CD4-positive, alpha-beta T cell treated with Interleukin-4 for 4 hours (primary cell): ENCODE measurements at places on chromosomes 6 and 20.

GRCh38 chr6:146357578-146358430, 185.8 kb upstream of the RAB32 start:
- DNase-seq: peak; percentile 10

- no peak for DNase-seq
Observed at GRCh38 chr6:83125425-83125824, 58.0 kb downstream of the DOP1A start.

DNA sequence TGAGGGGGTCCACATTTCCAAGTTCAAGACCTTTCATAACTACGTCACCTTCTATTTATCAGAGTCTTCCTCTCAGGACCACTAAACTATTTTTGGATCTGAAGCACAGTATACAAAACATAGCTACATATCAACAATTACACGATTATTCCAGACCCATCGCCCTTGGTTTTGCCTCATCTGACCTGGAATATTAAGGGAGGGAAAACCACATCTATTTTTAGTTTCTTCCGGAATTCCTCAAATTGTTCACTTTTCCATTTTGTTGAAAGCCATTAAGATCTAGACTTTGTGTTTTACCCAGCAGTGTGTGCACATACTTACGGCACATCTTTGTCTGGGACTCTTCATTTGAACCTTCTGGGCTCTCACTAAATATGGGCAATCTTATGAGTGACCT, 12.0 kb upstream of the ADGRF5 start:
- no peak for DNase-seq

DNA sequence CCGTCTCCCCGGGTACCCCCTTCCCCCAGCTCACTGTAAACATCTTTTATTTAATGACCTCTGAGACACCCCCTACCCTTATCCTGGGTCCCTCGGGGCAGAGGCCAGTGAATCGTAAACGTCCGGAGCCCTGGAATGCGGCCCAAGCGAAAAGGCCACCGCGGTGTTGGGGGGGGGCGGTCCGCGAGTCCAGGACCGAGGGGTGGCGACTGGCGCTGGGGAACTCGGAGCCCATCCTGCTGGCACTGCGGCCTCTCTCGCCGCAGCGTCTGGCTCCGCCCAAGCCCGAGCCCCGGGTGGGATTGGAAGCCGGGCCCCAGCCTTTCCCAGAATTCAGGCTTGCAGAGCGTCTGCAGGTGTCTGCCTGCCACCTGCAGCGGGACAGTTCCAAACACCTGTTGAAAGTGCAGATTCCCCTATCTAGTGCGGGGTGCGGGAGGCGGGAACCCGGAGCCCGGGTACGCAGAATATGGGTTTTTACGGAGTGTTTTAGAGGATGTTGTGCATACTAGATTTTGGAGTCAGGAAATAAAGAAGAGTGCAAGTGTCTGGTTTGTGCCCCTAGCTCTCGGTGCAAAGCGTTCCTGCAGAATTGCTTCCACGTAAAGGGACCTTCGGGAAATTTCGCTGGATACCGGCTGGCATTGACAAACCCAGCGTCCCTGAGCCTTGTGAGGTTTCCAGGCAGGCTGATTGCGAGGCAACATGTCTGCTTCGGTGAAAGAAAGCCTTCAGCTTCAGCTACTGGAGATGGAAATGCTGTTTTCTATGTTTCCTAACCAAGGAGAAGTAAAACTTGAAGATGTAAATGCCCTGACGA, 800 bp downstream of the RWDD2A start:
- no peak for DNase-seq

DNA sequence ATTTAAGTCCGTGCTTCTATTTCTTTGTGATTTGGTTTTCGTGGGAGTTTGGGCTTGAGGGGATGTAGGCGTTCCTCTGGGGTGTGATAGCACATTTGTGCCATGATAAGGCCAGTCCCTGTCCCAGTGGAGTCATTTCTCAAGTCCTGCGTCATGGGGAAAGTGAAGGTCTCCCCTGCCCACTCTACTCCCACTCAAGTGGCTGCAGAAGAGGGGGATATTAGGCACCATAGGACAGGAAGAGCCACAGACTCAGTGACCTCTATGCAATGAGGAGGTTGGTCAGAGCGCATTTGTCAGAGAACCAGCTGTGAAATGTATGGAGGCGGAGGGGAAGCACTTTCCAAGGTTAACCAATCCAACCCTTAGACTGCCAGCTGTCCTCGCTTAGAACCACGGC, 51.9 kb upstream of the EDN1 start:
- no peak for DNase-seq

DNA sequence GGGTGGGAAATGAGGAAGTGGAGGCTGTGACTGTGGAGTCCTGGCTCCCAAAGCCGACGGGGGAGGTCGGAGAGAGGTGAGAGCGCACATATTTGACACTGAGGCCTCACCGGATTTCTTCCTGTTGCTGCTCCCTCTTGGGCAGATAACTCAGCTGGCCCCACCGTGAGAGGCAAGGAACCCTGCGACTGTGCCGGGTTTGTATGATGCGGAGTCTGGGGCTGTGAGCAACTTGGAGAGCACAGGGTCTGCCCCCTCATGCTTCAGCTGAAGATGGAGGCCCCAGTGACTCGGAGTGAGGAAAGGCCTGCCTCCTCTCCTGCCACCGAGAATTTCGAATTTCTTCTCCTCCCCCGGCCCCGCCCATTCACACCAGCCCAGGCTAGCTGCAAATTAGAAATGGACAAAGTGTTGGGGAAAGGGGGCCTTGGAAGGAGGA, 160.6 kb downstream of the GRM4 start:
- no peak for DNase-seq

DNA sequence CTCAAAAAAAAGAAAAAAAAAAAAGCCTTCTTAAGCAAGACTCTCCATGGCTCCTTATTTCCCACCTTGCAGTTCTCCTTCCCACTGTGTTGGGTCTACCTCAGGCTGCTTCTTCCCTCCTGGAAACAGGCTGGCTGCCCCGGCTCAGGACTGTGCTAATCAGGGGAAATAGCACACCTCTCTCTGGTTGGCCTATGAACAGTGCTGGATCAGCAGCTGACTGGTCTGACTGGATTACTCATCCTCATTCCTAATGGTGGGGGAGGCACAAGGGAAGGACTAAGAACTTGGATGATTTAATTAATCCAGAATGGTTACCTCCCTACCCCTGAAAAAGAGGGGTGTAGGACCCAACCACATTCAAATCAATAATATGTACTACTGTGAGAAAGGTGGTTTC, 3.9 kb upstream of the SRSF3 start:
- no peak for DNase-seq

- peak; percentile 55 for DNase-seq
Observed at GRCh38 chr6:26187981-26188635, 100.9 kb downstream of the HFE start.

DNA sequence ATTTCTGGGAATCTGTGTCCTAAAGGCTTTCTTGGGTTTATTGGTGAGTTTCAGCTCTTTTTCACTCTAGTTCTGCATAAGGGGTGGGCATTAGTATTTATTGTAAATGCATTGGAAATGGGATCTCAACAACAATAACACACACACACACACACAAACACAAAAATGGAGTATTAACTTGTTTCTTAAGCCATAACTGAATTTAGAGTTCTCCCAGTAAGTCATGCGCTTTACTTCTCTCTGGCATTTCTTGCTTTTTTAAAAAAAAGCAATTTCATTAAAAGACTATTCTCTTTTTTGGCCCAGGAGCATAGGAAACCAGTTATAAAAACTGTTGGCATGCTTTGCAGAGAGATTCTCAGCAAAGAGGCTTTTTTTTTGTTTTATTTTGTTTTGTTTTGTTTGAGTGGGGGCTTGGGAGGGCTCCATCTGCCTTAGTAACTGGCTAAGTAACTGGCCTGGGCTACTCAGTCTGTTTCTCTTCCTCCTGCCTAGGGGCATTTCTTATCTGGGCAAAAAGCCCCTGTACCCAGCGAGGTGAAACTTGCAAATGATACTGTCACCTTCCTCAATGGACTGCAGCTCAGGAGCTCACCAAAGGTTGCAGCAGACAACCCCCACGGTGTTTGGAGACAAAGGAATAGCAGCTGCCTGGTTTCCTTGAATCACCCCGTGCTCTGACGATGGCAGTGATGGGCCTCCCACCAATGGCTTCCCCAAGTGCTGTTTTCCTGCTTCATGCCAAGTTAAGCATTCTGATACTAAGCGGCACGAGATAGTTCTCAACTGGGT, 128.5 kb downstream of the BCAS1 start:
- DNase-seq: no peak

DNA sequence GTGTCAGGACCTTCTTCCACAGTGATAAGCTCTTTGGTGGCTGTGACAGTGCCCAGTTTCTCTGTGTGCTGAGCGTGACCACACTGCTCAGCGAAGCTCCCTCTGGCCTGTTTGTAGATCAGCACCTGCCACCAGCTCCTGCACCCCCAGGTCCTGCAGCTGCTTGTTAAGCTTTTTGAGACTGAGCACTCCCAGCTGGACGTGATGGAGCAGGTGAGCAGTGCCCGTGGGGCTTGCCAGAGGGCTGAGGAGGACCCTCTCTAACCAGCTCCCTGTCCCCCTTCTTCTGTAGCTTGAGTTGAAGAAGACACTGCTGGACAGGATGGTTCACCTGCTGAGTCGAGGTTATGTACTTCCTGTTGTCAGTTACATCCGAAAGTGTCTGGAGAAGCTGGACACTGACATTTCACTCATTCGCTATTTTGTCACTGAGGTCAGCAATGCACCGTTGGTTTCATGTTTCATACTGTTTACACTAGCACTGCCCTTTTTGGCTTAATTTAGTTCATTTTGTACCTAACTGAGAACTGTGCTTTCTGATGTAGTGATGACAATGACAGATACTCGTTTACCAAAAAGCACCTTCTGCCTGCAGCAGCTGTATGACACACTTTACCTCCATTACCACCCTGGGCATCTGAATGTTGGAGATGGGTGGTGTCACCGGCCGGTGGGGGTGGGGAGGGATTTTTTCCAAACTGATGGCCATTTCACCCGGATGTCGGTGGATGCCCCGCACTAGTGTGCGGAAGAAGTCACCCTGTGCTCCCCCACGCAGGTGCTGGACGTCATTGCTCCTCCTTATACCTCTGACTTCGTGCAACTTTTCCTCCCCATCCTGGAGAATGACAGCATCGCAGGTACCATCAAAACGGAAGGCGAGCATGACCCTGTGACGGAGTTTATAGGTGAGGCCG, 12.5 kb downstream of the NELFCD start:
- DNase-seq: no peak

DNA sequence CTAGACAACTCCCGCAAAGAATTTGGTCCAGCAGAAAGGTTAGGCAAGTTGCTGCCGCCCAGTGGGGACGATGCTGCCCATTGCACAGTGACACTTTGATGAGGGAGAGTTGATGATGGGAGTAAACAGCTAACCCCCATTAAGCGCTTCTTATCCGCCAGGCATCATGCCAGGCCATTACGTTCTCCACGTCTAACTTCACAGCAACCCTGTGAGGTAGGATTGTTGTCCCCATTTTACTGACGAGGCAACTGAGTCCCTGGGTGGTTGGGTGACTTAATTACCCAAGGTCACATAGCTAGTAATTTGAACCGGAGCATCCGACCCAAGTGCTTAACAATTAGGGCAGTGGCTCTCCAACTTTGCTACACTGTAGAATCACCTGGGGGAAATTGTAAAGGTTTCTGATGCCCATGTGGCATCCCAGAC, 738 bp downstream of the RALGAPB start:
- no peak for DNase-seq

GRCh38 chr6:91566467-91566866, 979.6 kb upstream of the MAP3K7 start:
- no peak for DNase-seq
